ENCODE measurements at places on chromosomes 11 and 22.

DNA sequence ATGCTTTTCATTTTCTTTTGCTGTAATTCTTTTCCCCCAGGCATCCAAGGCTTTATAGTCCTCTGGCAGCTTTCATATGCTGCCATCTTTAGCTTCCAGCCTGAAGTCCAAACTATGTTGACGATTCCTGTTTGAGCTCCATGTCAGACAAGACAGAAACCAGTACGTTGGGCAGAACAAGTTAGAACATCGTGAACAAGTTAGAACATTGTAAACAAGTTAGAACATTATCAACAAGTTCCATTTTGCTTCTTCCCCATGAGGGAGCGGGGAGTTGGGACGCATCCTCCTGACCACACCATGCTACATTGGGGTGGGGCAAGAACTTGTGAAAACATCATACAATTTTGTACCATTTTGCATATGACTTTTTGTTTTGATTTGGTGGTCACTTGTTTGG, 23.9 kb downstream of the GLB1L2 start:
- no peak for ATAC-seq

GRCh38 chr11:117501237-117501898, 173.7 kb downstream of the CEP164 start:
- ATAC-seq = no peak

- ATAC-seq = no peak
Observed at GRCh38 chr11:4809246-4809645, 5.1 kb upstream of the OR52R1 start.

GRCh38 chr11:34358728-34359547, 1.1 kb upstream of the ABTB2 start:
- peak; percentile 26 for ATAC-seq

- no peak for ATAC-seq
Observed at GRCh38 chr22:47610281-47610680, 847.8 kb downstream of the TBC1D22A start.

GRCh38 chr11:121446752-121447156, 5.4 kb upstream of the SORL1 start:
- no peak for ATAC-seq

- ATAC-seq = no peak
Observed at GRCh38 chr11:118314988-118315411, 10.5 kb downstream of the CD3E start.

DNA sequence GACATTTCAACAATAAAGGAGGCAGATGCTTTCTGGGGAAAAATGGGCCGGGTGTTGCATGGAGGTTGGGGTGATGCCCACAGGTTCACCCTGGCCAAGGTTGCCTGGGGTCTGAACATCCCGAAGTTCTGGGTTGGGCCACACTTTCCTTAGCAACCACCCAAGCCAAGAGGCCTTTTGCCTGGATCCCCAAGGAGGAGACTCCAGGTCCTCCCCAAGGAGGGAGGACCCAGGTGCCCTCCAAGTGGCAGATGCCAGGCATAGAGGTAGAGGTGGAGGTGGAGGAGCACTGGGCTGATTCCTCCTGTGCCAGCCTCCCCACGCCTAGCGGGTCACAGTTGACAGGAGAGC, 1.2 kb downstream of the CYB5R3 start:
- ATAC-seq = no peak

All from stimulated activated memory B cell treated with anti-CD40 and anti-IgM and Interleukin-4, amounts not matched to agents 10 μg/mL and 1 μg/mL and 100 μg/mL, for 72 hours (primary cell).